ENCODE measurements at places on chromosomes 6 and 20. TPM values are rescaled to one million over a fixed set of nuclear protein-coding genes. Genes with fewer than 3 reads are reported as not detected.

TOMM6 gene
- total RNA-seq = 67.3 TPM

SASH1 gene
- 58.9 TPM for total RNA-seq

IPCEF1 gene
- total RNA-seq = 0.32 TPM

WASF1 gene
- 14.2 TPM for total RNA-seq

CFB gene
- 3.5 TPM for total RNA-seq

DLK2 gene
- 0.64 TPM for total RNA-seq

HLA-DMB gene
- total RNA-seq = 1.7 TPM

CLPSL2 gene
- not detected for total RNA-seq

PGC gene
- not detected for total RNA-seq

SF3B5 gene
- 78.6 TPM for total RNA-seq

SLC26A8 gene
- total RNA-seq = not detected

FAM217B gene
- 5.6 TPM for total RNA-seq

KHDC1L gene
- total RNA-seq = 0.43 TPM

TRAPPC3L gene
- not detected for total RNA-seq

PXDC1 gene
- total RNA-seq = 82.1 TPM

R3HDML gene
- total RNA-seq = not detected

CYP24A1 gene
- total RNA-seq = not detected

OR2J3 gene
- total RNA-seq = not detected

DYNLT2 gene
- total RNA-seq = 1.3 TPM

IMPG1 gene
- total RNA-seq = not detected

MATN4 gene
- not detected for total RNA-seq

HLA-DRB5 gene
- not detected for total RNA-seq

PRICKLE4 gene
- total RNA-seq = 0.86 TPM

MOG gene
- not detected for total RNA-seq

WFDC2 gene
- total RNA-seq = not detected

TCP11 gene
- total RNA-seq = 0.32 TPM

ZNF311 gene
- 0.97 TPM for total RNA-seq

AGPAT4 gene
- total RNA-seq = 12.9 TPM

GTF3C6 gene
- total RNA-seq = 65.2 TPM

ADAM33 gene
- 44.8 TPM for total RNA-seq

IFNGR1 gene
- 26.7 TPM for total RNA-seq

COL9A3 gene
- total RNA-seq = under 0.01 TPM

DAAM2 gene
- total RNA-seq = 16.1 TPM

STK35 gene
- 17.7 TPM for total RNA-seq

TMEM14A gene
- total RNA-seq = 18.7 TPM

ZNF831 gene
- not detected for total RNA-seq

PTCRA gene
- total RNA-seq = not detected

TGM3 gene
- not detected for total RNA-seq

KCNK16 gene
- total RNA-seq = not detected

GTSF1L gene
- total RNA-seq = not detected

ARMH2 gene
- total RNA-seq = not detected

TFAP2B gene
- not detected for total RNA-seq

FRMD1 gene
- not detected for total RNA-seq

All from fibroblast of villous mesenchyme (primary cell).